ENCODE measurements at places on chromosomes 1 and 21.

- H3K36me3 ChIP-seq = no peaks in the 10 kb centered on the region
- DNase-seq = no peak
- H3K4me3 ChIP-seq = no peak overlapping the region
- peaks cover 40% of the 10 kb centered on the region for H3K4me1 ChIP-seq
- H3K27me3 ChIP-seq = no peaks in the 10 kb centered on the region
These were observed 7.7 kb upstream of the ECE1 start for GRCh38 chr1:21297975-21298374.

DNA sequence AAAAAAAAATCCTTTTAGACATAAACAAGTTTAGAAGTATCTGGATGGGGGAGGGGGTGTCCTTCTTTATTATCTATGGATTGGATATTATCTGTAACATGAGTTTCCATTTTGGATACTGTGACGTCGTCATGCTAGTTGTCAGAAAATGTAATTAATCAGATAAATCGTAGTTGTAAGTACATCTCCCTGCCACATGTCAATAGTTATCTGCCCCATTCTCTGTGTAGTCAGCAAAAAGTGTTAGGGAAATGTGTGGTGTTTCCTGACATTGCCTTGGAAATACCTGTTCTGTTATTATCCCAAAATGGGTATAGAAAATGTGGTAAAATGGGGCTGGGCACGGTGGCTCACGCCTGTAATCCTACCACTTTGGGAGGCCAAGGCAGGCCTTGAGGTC lies 24.6 kb upstream of the SDE2 start:
- H3K27ac ChIP-seq = no peak overlapping the region
- H3K4me1 ChIP-seq = no peaks in the 10 kb centered on the region
- H3K27me3 ChIP-seq = no peaks in the 10 kb centered on the region

GRCh38 chr1:59705466-59706302 lies 109.1 kb upstream of the HOOK1 start:
- no peaks in the 10 kb centered on the region for H3K27me3 ChIP-seq
- no peak for DNase-seq
- no peak overlapping the region for H3K27ac ChIP-seq
- H3K36me3 ChIP-seq = no peaks in the 10 kb centered on the region
- no peak overlapping the region for H3K4me3 ChIP-seq

DNA sequence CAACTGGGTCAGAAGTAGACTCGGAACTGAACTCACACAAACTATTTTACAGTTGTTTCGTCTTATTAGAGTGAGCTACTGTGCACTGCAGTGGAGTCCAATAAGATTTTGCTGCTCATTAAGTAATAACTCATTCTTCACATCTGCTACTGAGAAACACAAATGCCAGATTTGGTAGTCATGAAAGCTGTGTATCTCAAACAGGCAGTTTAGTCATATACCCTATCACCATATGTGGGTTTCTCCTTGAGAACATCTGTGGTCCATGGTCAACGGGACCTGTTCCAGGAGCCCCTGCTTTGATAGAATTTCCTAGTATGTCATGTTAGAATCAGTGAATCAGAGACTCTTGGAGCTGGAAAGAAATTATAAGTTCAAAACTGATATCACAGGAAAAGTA lies 60.4 kb downstream of the ALG14 start:
- no peaks in the 10 kb centered on the region for H3K27me3 ChIP-seq
- peaks cover 8% of the 10 kb centered on the region for H3K4me1 ChIP-seq
- H3K36me3 ChIP-seq = no peaks in the 10 kb centered on the region
- no peak overlapping the region for H3K27ac ChIP-seq
- DNase-seq = no peak

- no peak overlapping the region for H3K4me3 ChIP-seq
- DNase-seq = no peak
- H3K4me1 ChIP-seq = peaks cover 6% of the 10 kb centered on the region
- H3K27ac ChIP-seq = no peak overlapping the region
- H3K36me3 ChIP-seq = no peaks in the 10 kb centered on the region
- H3K27me3 ChIP-seq = peaks cover 11% of the 10 kb centered on the region
These were observed 3.0 kb downstream of the TMPRSS3 start for GRCh38 chr21:42392731-42393442.

- H3K36me3 ChIP-seq = peaks cover 13% of the 10 kb centered on the region
- H3K4me1 ChIP-seq = peaks cover 17% of the 10 kb centered on the region
- DNase-seq = no peak
- H3K27ac ChIP-seq = no peak overlapping the region
These were observed 18.9 kb downstream of the PLCH2 start for GRCh38 chr1:2495026-2495425.

GRCh38 chr1:207203541-207203940 lies 99.5 kb downstream of the C4BPA start:
- H3K27me3 ChIP-seq = no peaks in the 10 kb centered on the region
- no peak overlapping the region for H3K27ac ChIP-seq
- H3K4me1 ChIP-seq = no peaks in the 10 kb centered on the region
- H3K36me3 ChIP-seq = no peaks in the 10 kb centered on the region
- no peak overlapping the region for H3K4me3 ChIP-seq

- H3K36me3 ChIP-seq = peaks cover 19% of the 10 kb centered on the region
- peak overlapping the region; percentile 79 for H3K27ac ChIP-seq
- no peak overlapping the region for H3K4me3 ChIP-seq
- H3K27me3 ChIP-seq = no peaks in the 10 kb centered on the region
- peaks cover 12% of the 10 kb centered on the region for H3K4me1 ChIP-seq
- DNase-seq = no peak
These were observed 16.5 kb downstream of the TTF2 start for GRCh38 chr1:117076648-117077047.

GRCh38 chr1:157178490-157178889 lies 40.3 kb upstream of the ETV3 start:
- H3K4me1 ChIP-seq = no peaks in the 10 kb centered on the region
- no peak overlapping the region for H3K4me3 ChIP-seq
- H3K36me3 ChIP-seq = no peaks in the 10 kb centered on the region

GRCh38 chr1:3618881-3619671 lies 5.7 kb upstream of the TPRG1L start:
- H3K4me3 ChIP-seq = no peak overlapping the region
- no peak overlapping the region for H3K27ac ChIP-seq
- DNase-seq = no peak
- H3K27me3 ChIP-seq = no peaks in the 10 kb centered on the region
- H3K36me3 ChIP-seq = no peaks in the 10 kb centered on the region

DNA sequence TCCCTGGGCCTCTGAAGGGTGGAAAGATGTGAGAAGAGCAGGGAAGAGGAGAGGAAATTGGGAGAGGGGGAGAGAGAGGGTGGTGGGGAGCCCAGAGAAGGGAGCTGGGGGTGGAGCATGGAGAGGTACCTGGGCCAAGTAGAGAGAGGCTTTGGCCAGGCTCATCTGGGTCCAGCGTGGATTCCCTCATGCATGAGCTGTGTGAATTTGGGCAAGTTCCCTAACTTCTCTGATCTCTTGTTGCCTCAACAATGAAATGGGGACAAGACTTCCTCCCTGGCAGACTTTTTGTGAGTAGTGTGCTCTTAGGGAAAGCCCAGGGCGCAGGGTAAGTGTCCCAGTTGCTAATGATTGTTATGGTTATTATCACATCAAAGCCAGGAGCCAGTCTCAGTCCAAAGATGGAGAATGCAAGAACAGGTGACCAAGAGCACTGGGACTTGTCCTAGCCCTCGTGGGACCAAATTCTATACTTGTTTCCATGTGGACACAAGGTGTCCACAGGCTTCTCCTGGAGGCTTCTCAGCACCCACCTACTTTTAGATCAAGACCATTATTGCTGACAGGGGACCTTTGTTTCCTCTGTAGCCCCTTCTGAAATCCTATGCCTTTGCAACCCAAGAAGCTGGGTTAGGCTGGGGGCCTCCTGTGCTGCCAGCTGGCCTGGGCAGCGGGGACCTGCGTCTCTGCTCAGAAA lies 13.9 kb downstream of the IL6R start:
- DNase-seq = no peak
- no peaks in the 10 kb centered on the region for H3K36me3 ChIP-seq
- H3K27me3 ChIP-seq = no peaks in the 10 kb centered on the region
- H3K4me3 ChIP-seq = no peak overlapping the region
- peaks cover 62% of the 10 kb centered on the region for H3K4me1 ChIP-seq
